ENCODE measurements at places on chromosomes 3 and 15. TPM values are rescaled to one million over a fixed set of nuclear protein-coding genes. Genes with fewer than 3 reads are reported as not detected.

IL17RE gene
- 2.6 TPM for polyA plus RNA-seq

KLHL40 gene
- polyA plus RNA-seq: not detected

GOLGA6L7 gene
- not detected for polyA plus RNA-seq

NOX5 gene
- polyA plus RNA-seq: 0.17 TPM

SEMA3F gene
- 21.2 TPM for polyA plus RNA-seq

DNA sequence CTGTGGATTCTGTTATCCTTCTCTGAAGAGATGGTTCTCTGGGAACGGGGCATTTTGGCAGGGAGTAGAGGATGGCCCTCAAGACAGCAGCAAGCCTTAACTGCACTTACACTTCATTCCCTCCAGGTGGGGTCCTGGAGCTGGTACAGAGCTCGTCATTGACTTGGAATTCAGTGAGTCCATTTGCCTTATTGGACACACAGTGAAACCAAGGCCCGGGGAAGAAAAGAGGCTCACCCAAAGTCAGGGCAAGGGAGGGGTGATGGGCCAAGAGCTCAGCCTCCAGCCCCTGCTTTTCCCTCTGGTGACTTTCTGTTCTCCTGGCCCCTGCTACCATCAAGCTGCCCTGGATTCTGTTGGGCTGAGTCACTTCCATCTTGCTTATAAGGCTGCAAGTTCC is 125.6 kb downstream of the ETFA start:
- peak overlapping the region; percentile 15 for H3K27ac ChIP-seq
- no peak overlapping the region for H3K4me3 ChIP-seq
- peaks cover 9% of the 10 kb centered on the region for H3K4me1 ChIP-seq
- no peaks in the 10 kb centered on the region for H3K36me3 ChIP-seq
- peak; percentile 81 for DNase-seq

DNA sequence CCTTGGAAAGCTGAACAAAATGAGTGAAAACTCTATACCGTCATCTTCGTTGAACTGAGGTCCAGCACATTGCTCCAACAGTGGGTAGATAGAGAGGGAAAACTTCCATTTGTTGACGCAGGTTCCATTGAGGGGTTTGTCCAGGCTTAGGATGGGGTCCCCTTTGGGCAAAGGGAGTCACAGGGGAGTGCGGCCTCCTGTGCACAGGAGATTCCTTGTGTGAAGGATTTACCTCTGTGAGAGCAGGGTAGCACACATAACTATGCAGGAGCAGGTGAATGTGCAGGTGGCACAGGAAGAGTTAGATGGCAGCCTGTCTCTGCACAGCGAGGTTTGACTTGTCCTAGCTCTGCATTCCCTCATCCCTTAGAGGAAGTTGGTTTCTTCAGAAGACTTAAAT is 139.3 kb downstream of the SNRPN start:
- H3K4me3 ChIP-seq: no peak overlapping the region
- H3K27me3 ChIP-seq: no peaks in the 10 kb centered on the region
- DNase-seq: no peak
- peaks cover 2% of the 10 kb centered on the region for H3K36me3 ChIP-seq
- H3K27ac ChIP-seq: no peak overlapping the region

DNA sequence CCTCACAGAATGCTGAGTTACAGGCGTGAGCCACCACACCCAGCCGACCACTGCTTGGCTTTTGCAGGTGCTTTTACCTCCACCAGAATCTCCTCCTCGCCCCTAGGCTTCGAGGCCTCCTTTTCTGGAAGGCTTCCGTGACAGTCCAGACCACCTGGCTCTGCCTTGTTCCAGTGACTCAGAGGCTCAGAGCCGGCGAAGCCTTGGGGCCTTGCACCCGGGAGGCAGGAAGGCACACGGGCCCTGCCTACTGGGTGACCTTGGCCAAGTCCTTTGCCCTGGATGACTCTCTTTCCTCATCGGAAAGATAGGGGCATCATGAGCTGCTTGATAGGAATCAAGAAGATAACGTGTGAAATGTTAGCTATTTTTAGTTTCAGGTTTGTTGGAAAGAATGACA is 31.3 kb upstream of the FURIN start:
- DNase-seq: no peak
- no peaks in the 10 kb centered on the region for H3K36me3 ChIP-seq
- no peak overlapping the region for H3K27ac ChIP-seq
- H3K27me3 ChIP-seq: no peaks in the 10 kb centered on the region
- peaks cover 2% of the 10 kb centered on the region for H3K4me1 ChIP-seq

- H3K4me3 ChIP-seq: no peak overlapping the region
- H3K27me3 ChIP-seq: no peaks in the 10 kb centered on the region
- DNase-seq: no peak
- H3K36me3 ChIP-seq: no peaks in the 10 kb centered on the region
Measured at GRCh38 chr3:40398346-40398745, 11.4 kb downstream of the ENTPD3 start.

DNA sequence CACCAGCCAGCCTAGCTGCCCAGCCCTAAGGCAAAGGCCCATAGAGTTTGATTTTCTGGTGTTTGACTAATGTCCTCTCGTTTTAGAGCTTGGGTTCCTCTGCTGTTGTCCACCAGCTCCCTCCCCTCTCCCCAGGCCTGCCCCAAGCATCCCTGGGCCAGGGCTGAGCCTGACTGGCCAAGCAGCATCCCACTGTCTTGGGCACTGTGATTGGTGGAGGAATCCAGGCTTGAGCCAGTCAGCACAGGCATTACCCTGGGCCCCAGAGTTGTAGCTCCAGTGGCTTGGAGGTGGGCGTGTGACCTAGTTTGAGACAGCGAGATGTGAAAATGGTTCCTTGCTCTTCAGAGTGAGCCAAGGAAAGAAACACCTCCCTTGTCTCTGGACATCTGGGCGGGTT is 155.3 kb upstream of the MEF2A start:
- no peaks in the 10 kb centered on the region for H3K36me3 ChIP-seq
- no peak overlapping the region for H3K4me3 ChIP-seq
- H3K27me3 ChIP-seq: no peaks in the 10 kb centered on the region
- H3K4me1 ChIP-seq: peaks cover 9% of the 10 kb centered on the region

DNA sequence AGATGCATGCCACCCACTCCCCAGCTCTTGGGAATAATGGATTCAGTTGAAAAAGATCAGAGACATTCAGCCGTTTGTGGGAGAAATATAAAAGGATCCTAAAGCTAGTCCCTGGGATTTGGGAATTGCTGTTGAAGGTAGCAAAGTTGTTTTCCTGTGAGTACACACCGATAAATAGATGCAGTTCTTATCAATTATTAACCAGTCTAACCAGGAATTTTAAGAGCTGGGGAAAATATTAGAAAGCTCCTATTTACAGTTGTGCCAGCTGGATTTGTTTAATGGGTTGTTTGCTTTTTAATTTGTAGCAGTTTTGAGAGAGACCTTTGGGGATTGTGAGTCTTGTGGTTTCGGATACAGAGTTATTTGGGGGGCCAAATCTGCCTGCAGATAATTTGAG is 44.2 kb upstream of the SKOR1 start:
- no peak for DNase-seq
- no peaks in the 10 kb centered on the region for H3K36me3 ChIP-seq
- H3K4me3 ChIP-seq: no peak overlapping the region
- H3K27ac ChIP-seq: no peak overlapping the region
- no peaks in the 10 kb centered on the region for H3K27me3 ChIP-seq

- peaks cover 3% of the 10 kb centered on the region for H3K4me1 ChIP-seq
- H3K4me3 ChIP-seq: peak overlapping the region; percentile 94
- H3K27ac ChIP-seq: peak overlapping the region; percentile 87
- peak; percentile 51 for DNase-seq
Measured at GRCh38 chr3:15206662-15207576, 873 bp downstream of the CAPN7 start.

DNA sequence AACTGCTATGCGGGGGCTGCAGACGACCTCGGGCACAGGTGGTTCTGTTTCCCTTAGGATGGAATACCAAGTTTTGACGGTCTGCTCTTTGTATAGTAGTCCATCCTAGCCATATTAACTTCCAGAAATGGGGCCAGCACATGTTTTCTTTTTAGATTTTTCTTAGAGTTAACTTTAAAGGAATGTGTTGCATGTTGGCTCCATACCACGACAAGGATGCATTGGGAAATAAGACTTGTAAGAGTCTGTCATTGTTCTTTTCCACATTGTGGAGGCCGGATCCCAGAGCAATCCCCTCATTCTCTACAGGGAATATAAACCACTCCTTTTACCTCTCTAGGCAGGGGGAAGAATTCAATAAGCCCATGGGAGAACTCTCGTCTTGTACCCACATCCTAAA is 87.1 kb upstream of the PLSCR4 start:
- H3K27ac ChIP-seq: no peak overlapping the region
- H3K36me3 ChIP-seq: no peaks in the 10 kb centered on the region
- H3K4me1 ChIP-seq: peaks cover 6% of the 10 kb centered on the region
- DNase-seq: peak; percentile 35

- peak; percentile 88 for DNase-seq
- peak overlapping the region; percentile 97 for H3K27ac ChIP-seq
- H3K4me1 ChIP-seq: peaks cover 28% of the 10 kb centered on the region
- H3K4me3 ChIP-seq: peak overlapping the region; percentile 42
- H3K36me3 ChIP-seq: no peaks in the 10 kb centered on the region
- no peaks in the 10 kb centered on the region for H3K27me3 ChIP-seq
Measured at GRCh38 chr3:129627350-129628168, 21.1 kb upstream of the PLXND1 start.

DNA sequence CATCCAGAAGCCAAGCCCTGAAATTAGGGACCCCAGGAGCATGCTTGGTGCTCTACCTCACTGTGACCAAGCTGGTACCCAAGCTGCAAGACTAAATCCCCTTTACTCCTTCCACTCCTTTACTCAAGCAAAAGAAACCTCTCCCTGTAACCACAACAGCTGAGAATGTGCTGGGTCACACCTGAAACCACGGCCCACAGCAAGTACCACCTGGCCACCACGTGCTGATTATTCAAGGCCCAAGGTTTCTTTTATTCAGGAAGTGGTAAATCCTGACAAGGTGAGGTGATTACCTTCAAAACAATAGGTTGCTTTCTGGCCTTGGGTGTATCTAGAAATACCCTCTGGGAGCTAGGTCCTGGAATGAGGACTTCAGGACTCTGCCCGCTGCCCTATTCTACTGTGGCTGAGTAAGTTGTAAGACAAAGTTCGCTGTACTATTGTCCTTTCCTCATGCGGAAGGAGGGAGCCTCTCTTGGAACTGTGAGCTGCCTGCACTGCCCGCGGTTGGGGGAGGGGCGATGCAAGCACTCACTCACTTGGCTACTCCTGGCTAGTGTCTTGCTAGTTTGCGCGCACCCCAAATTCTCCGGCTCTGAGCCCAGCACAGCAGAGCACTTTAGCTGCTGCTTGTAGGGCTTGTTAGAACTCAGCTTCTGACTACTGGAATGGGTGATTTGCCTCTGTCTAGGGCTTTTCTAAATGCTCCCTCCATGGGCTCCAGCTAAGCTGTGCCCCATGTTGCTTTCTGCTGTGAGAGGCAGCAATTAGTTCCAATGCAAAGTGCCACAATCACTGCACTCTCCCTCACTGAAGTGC is 487.1 kb upstream of the CNTN3 start:
- H3K4me1 ChIP-seq: no peaks in the 10 kb centered on the region
- H3K27me3 ChIP-seq: no peaks in the 10 kb centered on the region
- no peak overlapping the region for H3K27ac ChIP-seq

- H3K4me3 ChIP-seq: no peak overlapping the region
- DNase-seq: no peak
- H3K27ac ChIP-seq: no peak overlapping the region
- no peaks in the 10 kb centered on the region for H3K36me3 ChIP-seq
- H3K4me1 ChIP-seq: no peaks in the 10 kb centered on the region
- peaks cover 3% of the 10 kb centered on the region for H3K27me3 ChIP-seq
Measured at GRCh38 chr15:70354346-70354905, 256.7 kb upstream of the TLE3 start.

GRCh38 chr3:54564374-54564925 is 363.4 kb downstream of the LRTM1 start:
- peak; percentile 1 for DNase-seq
- H3K27me3 ChIP-seq: no peaks in the 10 kb centered on the region
- no peaks in the 10 kb centered on the region for H3K4me1 ChIP-seq
- no peak overlapping the region for H3K27ac ChIP-seq
- no peak overlapping the region for H3K4me3 ChIP-seq
- no peaks in the 10 kb centered on the region for H3K36me3 ChIP-seq

GRCh38 chr3:10983219-10983916 is 9.2 kb upstream of the SLC6A1 start:
- peak; percentile 19 for DNase-seq
- no peaks in the 10 kb centered on the region for H3K27me3 ChIP-seq
- H3K36me3 ChIP-seq: no peaks in the 10 kb centered on the region
- no peak overlapping the region for H3K27ac ChIP-seq

DNA sequence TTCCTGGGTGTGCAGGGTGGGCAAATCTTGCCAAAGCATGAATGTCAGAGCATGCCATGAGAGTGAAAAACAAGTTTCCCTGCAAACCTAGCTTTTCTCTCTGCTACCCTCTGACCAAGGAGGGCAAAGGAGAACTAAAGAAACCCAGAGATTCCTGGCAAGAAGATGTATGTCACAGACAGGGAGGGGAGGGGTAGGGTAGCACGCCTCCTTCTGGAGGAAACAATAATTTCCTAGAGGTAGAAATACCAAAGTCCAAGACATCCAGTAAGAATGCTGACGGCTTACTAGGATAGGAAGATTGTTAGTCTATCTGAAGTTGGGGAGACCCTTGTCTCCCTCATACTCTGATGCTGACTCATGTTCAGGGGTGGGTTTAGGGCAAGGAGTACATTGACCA is 203.9 kb downstream of the NR1D2 start:
- H3K4me3 ChIP-seq: no peak overlapping the region
- no peaks in the 10 kb centered on the region for H3K36me3 ChIP-seq
- H3K4me1 ChIP-seq: peaks cover 16% of the 10 kb centered on the region

All from fibroblast of lung (primary cell).